Cardiac fibroblast (primary cell): ENCODE measurements at places on chromosomes 7 and 10.

GRCh38 chr7:135204341-135204749 is 7.0 kb downstream of the WDR91 start:
- DNase-seq: peak; percentile 73

DNA sequence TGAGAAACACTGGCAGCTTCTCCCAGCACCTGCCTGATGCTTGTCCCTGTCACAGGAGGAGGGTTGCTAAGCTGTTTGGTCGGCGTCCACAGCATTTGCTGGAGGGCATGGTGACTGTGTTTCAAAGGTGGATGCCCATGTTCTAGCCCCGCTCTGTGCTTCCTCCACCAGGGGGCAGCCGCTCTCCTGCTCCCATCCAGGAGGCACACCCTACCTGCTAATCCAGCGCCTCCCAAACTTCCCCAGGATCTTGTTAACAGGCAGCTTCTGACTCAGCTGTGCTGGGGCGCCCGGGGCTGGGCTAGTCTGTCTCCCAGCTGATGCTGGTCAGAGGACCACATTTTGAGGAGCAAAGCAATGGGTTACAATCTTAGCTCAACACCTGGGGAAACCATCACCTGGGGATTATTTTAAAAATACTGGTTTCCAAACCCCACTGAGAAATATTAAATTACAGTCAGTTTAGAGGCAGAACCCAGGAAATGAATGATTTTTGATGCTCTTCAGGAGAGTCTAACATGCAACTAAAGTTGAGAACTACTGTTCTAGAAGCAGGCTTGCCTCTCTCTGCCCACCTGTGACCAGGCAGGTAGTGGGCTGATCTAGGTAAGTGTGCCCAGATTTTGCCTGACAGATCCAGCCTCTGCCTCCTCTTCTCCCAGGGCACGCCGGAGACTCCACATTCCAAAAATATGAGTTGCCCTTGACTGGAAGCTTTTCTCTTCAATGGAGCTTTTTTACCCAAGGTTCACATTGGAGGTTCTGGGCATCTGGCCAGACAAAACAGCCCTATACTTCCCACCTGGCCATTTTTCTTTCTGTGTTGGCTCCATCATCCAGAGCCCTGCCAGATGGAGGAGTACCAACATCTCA is 92.7 kb upstream of the GPR26 start:
- peak; percentile 7 for DNase-seq

GRCh38 chr7:117835016-117835664 is 38.1 kb downstream of the CTTNBP2 start:
- DNase-seq: no peak

DNA sequence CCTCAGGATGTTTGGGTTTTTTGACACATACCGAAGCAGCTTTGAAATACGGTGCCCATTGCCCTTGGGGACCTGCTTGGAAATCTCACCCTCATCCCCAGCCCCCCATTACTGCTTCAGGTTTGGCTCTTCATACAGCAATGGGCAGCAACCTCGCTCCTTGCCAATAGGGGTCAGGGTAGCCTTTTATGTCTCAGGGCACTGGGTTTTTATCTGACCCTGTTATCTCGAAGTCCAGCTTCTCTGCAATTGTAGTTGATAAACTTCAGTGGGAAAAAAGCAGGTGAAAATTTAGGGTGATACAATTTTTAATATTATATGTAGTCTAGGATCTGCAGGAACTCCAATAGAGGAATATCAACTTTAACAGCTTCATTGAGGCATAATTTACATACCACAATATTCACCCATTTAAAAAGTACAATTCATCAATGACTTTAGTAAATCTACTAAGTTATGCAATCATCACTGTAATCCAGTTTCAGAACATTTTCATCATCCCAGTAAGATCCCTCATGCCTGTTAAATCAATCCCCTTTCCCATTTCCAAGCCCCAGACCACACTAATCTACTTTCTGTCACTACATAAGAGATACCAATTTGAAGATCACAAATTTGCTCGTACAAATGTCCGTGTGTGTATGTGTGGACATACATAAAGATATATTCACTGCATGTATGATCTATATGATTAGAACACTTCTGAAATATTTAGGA is 386.2 kb downstream of the KCNMA1 start:
- DNase-seq: peak; percentile 64

- no peak for DNase-seq
Measured at GRCh38 chr7:158404031-158404761, 183.4 kb downstream of the PTPRN2 start.

DNA sequence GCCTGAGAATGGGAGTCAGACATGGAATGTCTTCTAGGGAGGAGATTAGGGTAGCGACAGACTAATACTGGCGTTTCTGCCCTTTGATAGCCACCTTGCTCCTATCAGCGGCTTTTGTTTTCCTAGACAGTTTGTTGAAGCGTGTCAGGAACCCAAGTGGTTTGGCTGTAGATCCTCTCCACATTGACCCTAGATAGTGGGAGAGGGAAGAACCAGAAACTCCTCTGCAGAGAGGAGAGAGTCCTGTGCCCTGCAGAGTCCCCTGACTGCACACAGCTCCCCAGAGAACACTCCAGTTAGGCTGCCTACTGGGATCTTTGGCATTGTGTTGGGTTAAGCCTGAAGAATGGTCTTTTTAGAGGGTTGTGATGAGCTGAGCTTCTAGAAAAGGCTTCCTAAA is 2.4 kb downstream of the MEPCE start:
- DNase-seq: no peak

DNA sequence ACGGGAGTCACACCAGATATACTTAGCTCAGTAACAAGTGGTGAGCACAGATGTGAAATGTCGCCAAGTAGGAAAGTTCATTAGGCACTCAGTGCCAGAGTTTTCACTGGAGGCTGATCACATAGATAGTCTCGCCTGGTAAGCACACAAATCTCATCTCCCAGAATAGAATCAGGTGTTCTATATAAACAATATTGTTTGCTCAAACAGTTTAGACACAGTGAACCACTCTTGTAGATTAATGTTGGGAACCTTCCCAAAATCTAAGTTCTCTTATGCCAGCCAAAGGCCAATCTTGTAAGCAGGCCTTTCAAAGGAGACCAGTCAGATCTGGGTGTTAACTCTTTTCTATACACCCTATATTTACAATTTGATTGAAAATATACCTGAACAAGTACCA is 716.5 kb upstream of the GRM3 start:
- no peak for DNase-seq

DNA sequence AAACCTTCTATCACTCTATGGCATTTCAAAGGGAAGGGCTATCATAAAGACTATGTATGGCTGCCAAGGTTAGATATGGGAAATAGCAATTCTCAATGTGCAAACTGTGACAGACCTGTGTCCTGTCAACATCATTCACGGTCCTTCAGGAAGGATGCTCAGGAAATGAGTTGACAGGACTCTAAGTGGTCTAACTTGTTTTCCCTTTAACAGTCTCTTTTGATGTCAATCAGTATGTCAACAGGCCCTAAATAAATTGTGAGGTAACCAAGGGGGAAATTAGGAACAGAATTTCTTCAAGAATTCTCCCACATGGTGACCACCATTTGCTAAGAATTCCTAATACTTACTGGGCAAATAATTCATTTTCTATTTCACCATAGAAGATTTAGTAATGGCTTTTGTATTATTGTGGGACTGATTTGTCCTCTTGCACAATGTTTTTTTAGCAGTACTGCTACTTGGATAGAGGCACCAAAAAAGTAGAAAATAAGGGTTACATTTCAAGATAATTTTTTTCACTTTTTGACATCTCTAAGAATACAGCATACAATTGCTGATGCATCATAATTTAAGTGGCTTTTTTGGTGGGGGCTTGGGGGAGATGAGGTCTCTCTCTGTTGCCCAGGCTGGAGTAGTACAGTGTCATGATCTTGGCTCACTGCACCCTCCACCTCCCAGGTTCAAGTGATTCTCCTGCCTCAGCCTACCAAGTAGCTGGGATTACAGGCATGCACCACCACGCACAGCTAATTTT is 275.8 kb downstream of the CACNA2D1 start:
- DNase-seq: peak; percentile 31

- DNase-seq: no peak
Measured at GRCh38 chr7:2019461-2019710, 213.4 kb downstream of the MAD1L1 start.

DNA sequence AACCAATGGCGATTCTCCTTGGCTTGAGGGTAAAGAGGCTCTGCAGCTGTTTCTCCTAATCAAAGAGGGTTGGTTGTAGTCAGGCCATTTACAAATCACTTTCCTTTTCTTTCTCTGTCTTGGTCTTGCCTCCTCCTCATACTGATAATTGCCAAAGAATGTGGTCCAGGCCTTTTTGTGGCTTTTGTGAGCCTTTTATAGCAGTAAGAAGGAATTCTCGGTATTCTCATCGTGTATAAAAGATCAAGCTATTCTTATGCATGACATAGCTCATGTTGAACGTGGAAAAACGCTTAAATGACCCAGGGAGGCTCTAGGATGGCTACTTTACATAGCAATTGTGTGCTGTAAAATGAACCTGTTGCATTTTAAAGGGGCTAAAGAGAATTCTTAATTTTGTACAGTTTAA is 62.6 kb downstream of the RBM20 start:
- peak; percentile 68 for DNase-seq

DNA sequence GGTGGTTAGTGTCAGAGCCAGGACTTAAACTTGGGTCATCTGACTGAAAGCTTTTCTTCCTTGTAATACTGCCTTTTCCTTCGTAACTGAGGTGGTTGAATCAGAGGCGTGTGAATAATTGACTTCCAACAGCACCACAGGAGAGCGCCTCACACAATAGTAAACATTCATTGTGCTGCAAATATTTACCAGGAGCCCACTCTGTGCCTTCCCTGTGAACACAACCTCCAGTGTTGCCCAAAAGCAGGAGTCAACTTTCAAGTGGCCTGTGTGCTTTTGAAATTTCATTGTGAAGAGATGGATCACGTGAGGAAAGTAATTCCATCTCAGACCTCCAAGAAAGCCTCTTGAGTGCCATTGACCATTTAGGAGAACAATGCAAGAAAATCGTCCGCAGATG is 60.2 kb downstream of the ADRA2A start:
- DNase-seq: no peak

DNA sequence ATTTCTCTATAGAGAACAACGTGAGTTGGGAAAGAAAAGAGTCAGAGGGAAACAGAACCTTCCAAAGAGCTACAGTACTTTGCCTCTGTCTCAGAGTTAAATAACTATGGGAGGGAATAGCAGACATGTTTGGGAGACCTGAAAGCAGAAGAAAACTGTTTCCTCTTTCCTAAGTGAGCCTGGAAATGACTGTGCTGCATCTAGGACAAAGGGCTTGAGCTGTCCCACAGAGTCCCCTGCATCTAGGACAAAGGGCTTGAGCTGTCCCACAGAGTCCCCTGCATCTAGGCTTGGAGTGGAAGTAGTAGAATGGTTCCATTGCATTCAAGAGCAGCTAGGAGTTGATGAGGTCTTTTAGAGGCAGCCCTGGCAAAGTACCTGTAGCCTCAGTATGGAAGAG is 149.7 kb downstream of the DKK1 start:
- no peak for DNase-seq

- DNase-seq: no peak
Measured at GRCh38 chr7:89042940-89043339, 247.4 kb upstream of the TEX47 start.

DNA sequence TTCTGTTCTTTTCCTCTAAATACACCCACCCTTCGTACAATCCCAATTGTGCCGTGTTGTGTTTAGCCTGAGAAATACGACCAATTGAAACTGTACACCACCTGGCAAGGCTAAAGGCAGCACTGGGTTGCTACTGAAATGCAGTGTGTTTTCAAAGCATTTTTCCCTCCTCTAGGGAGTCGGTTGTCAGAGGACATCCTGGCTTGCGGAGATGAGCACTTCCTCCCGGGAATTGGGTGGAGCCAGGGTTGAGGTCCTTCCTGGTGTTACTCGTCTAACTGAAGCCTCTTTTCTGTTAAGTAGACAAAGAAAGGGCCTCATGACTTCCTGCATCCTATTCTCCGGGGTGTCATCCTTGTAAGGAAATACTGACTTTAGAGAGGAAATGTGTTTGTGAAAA is 133.5 kb downstream of the MTPAP start:
- DNase-seq: peak; percentile 53

- DNase-seq: peak; percentile 86
Measured at GRCh38 chr10:73908853-73909539, 1.9 kb upstream of the PLAU start.

DNA sequence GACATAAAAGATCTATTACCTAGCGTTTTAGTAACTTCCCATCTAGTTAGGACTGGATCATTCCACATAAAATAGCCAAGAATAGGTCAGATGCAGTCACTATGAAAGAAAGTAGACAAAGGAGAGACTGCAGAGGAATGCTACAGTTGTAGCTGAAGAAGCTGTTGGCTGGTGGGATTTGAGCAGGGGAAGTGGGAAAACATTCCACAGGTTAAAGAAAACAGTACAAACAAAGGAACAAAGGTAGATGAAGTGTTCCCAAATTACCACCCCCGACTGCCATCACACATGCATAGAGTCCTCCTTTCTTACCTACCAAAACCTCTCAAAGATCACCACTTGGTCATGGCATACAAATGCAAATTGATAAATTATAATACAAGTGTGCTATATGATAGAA is 41.8 kb downstream of the DLD start:
- no peak for DNase-seq

DNA sequence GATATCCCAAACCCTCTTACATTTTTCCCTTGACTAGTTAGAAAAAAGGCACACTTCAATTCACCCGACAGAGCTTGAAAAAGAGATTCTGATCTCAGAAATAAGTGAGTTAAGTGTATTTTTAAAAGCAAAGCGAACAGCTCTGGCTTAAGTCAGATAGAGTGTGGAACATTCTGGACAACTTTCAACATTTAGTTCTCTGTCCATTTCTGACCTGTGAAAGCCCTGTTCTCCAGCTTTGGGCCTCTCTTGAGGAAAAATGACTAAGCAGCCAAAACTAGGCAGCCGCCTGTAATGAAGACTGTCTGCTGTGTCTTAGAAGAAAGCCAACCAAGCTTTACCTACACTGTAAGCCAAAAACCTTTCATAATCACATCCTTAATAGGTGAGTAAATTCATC is 50.5 kb downstream of the CDK6 start:
- peak; percentile 83 for DNase-seq

GRCh38 chr7:115410972-115411686 is 489.2 kb downstream of the MDFIC start:
- no peak for DNase-seq

GRCh38 chr10:69486922-69487730 is 35.9 kb downstream of the TSPAN15 start:
- no peak for DNase-seq

DNA sequence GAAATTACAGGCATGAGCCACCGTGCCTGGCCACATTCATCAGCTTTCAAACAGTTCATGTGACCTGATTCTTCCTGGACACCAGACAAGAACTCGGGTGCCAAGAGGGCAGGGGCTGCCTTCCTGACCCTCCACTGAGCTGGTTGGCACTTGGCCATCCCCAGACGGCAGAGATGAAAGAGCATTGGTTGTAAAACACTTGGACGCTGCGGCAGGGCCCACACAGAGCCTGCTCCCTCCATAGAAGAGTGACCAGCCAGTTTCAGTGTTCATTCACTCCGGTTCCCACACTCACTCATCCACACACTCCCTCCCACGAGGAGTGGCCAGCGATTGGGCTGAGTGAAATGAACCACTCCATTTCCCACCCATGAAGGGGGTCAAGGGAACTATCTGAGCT is 112.3 kb downstream of the ITGB8 start:
- no peak for DNase-seq

DNA sequence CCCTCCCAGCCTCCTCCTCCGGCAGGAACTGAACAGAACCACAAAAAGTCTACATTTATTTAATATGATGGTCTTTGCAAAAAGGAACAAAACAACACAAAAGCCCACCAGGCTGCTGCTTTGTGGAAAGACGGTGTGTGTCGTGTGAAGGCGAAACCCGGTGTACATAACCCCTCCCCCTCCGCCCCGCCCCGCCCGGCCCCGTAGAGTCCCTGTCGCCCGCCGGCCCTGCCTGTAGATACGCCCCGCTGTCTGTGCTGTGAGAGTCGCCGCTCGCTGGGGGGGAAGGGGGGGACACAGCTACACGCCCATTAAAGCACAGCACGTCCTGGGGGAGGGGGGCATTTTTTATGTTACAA is 83.3 kb downstream of the PAX2 start:
- DNase-seq: no peak
